T follicular helper cell (primary cell): ENCODE measurements at places on chromosomes 7 and 10.

GRCh38 chr7:84216472-84216871 is 21.9 kb upstream of the SEMA3A start:
- DNase-seq: no peak

- DNase-seq: no peak
Observed at GRCh38 chr10:48474765-48475365, 130.0 kb downstream of the ARHGAP22 start.

DNA sequence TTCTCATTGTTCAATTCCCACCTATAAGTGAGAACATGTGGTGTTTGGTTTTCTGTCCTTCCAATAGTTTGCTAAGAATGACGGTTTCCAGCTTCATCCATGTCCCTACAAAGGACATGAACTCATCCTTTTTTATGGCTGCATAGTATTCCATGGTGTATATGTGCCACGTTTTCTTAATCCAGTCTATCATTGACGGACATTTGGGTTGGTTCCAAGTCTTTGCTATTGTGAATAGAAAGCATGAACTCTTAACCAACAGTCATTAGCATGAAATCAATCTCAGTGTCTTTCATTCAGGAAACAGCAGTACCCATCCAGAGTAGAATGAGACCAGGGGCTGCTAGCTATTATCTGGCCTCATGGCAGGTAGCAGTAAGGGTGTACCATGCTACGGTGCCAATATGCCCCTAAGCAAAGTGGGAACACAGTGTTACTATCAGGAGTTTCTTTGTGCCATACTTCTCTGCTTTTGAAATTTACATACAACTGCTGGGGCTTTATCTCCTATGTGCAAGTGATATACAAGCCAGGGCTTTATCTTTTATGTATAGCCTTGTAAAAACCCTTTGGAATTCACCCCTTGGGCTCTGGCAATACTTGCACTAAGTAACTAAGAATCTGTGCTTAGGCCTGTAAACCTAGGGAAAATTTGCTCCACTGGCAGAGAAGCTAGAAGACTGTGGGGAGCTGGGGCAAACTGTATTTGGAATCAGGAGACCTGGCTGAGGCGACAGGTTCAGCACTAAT is 5.4 kb downstream of the PON2 start:
- no peak for DNase-seq

DNA sequence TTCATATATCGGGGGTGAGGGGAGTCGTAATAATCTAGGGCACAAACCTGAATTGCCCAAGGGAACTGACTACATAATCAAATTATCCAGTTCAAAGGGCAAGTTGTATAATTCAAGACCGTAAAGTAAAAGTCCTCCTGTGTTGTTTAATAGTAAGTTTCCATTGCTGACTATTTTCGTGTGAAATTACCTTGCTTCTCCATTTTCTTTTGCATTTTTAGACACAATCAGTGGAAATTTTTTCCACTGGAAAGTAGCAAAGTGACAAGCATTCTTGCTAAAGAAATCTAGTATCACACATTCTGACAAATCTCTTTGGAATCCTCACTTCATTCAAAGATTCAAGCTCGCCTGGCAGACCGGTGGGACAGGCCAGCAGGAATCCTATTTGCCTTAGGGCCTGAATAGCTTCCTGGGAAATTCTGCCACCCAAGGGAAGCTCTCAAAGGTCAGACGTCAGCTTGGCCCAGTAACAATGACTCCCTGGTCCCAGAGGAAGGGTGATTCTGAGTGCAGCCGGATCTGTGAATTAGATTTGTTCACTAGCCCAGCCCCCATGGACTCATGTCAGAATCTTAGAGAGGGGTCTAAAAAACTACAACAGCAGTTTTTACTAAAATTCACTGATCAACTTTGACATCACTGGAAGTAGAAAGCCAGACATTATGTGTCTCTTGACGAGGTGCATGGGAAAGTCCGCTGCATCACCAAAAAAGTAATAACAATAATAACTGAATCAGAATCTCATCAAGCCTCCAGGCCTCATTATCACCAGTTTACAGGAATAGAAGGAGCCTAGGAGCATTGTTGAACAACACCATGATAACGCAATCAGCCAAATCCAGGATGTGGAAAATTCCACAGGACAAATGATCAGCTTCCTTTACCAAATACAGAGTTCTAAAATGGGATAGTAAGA is 161.0 kb downstream of the SKIDA1 start:
- DNase-seq: no peak

GRCh38 chr10:132961787-132962622 is 19.6 kb upstream of the CFAP46 start:
- peak; percentile 32 for DNase-seq

- DNase-seq: no peak
Observed at GRCh38 chr10:90112681-90113080, 411.3 kb downstream of the KIF20B start.

DNA sequence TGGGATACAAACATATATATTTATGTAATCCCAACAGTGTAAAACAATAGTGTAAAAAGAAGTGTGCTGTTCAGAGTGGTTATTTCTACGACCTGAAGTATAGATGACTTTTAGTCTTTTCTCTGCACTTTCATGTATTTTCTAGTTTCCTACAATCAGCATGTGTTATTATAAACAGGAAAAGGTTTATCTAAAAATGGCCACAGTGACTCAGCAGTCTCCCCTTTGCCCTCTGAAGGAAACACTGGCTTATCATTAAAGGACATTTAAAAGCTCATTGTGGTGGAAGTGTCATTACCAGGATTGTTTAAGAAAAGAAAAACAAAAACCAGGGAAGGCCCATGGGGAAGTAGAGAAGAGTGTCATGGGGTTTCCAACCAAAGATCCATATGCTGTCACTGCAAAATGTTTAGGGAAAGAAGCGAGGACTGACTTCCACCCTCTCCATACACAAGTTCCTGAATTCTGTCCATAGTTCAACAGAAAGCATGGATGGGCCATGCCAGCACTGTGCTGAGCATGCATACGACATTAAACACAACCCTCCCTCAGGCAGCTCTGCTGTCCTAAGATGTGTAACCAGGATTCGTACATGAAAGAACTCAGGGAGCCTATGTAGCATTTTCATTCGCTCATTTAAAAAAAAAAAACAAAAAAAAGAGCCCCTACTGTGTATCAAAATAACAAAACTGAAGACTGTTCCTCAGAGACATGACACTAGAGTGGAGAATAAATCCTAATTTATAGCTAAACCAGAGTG is 10.2 kb downstream of the CYREN start:
- no peak for DNase-seq

GRCh38 chr7:139773371-139773770 is 4.4 kb downstream of the HIPK2 start:
- DNase-seq: no peak

- no peak for DNase-seq
Observed at GRCh38 chr10:129921801-129922597, 42.1 kb downstream of the EBF3 start.
